ENCODE measurements at places on chromosomes 3 and 15. TPM values are rescaled to one million over a fixed set of nuclear protein-coding genes. Genes with fewer than 3 reads are reported as not detected.

The JMJD7 gene
- 24.2 TPM for total RNA-seq

The MESP1 gene
- not detected for total RNA-seq

The ZIC1 gene
- total RNA-seq: not detected

The ADAMTSL3 gene
- total RNA-seq: 3.4 TPM

The INSYN1 gene
- total RNA-seq: 0.99 TPM

The UPK1B gene
- total RNA-seq: 5.6 TPM

The TLR9 gene
- not detected for total RNA-seq

The CPNE9 gene
- 0.15 TPM for total RNA-seq

DNA sequence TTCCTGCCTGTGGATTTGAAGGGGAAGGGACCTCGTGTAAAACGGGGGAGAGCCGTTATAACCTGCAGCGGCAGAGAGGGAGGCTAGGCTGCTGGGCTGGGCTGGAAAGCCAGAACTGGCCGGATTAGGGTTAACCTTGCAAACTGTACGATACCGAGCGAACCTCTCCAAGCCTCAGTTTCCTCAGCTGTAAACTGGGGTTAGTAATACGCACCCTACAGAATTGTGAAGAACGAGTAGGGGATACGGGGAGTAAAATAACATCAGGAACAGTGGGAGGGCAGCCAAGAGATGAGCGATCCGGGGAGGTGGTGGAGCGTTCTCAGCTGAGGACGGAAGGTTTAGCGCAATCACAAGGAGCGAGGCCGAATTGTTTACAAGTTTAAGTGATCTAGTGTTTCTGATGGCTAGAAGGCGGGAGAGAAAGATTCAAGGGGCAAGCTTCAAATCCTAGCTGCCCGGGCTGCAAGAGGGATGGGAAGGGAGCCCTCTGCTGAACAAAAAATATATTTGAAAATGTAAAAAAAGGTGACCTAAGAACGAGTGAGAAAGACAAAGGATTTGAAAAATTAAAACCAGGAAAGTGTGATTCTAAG lies 768 bp upstream of the SEMA5B start:
- H3K4me3 ChIP-seq: peak overlapping the region; percentile 81
- peaks cover 25% of the 10 kb centered on the region for H3K4me1 ChIP-seq
- no peaks in the 10 kb centered on the region for H3K36me3 ChIP-seq
- no peaks in the 10 kb centered on the region for H3K27me3 ChIP-seq
- peak overlapping the region; percentile 6 for H3K27ac ChIP-seq

DNA sequence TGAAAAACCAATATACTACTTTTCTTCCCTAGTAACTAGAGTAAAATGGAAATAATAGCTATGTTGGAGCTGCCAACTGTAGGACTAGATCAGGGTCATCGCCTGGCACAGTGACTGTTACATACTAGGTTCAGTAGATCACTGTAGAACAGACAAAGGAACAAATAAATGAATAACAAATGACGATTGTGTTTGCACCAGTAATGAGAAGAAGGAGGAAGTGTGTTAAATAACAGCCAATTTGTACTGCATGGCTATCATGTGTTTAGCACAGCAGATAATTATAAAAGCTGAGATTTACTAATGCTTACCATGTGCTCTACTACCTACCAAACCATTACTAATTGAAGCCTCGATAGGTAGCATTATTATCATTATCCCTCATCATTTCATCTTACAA lies 85.3 kb upstream of the FXR1 start:
- no peak overlapping the region for H3K4me3 ChIP-seq
- DNase-seq: no peak
- H3K36me3 ChIP-seq: no peaks in the 10 kb centered on the region
- no peaks in the 10 kb centered on the region for H3K4me1 ChIP-seq
- no peaks in the 10 kb centered on the region for H3K27me3 ChIP-seq

DNA sequence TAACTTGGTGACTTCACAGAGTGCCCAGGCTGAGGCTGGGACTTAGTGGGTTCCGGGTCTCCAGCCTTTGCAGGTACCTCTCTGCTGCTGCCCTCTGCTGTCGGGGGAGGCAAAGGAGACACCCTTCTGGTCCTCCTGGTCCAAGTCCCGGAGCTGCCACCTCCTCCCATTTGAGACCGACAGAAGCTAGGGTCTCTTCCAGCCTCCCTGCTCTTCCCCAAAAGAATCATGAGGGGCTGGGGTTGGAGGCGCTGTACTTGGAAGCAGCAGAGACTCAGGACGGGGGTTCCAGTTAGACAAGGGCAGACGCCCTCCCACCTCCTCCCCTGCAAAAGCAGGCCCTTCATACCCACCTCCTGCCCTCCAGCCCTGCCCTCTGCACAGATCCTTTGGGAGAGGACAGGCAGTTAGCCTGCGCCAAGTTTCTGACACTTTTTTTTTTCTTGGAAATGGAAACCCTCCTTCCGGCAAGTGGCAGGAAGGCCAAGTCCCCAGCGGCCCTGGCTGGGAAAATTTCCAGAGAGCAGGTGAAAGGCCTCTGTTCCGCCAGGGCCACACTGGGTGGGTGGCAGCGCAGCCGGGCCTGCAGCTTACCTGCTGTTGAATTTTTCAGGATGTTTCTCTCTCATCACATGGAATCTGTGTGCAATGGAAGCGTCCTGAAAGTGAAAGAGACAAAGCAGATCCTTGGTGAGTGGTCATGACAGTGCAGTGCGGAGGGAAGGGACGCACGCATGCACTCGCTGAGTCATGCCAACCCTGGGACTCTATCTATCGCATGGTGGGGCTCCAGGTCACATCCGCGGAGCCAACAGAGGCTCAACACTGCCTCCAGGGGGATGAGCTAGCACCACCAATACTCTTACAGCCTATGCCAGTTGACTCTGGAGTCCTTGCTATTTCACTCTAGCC lies 119.9 kb downstream of the DGKG start:
- no peaks in the 10 kb centered on the region for H3K27me3 ChIP-seq
- H3K27ac ChIP-seq: no peak overlapping the region
- DNase-seq: peak; percentile 94
- H3K4me1 ChIP-seq: no peaks in the 10 kb centered on the region

DNA sequence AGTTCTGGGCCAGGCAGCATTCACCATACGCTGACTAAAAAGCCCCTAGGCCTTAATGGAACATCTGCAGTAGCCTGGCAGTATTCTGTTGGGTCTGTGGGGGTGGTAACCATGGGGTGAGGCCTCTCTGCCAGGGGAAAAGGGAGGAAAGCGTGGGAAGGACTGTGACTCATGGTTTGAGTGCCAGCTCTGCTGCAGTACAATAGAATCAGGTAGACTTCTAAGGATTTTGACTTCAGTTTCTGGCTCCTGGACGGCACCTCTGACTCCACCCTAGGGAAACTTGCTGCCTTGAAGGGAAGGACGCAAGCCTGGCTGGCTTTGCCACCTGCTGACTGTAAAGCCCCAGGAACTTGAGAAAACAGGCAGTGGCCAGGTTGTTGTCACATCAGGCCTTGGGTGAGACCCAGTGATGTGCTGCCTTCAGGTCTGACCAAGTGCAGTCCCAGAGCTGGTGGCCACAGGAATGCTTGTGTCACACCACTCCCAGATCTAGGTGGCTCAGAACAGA lies 148.6 kb downstream of the SUCNR1 start:
- no peaks in the 10 kb centered on the region for H3K4me1 ChIP-seq
- DNase-seq: peak; percentile 48
- H3K4me3 ChIP-seq: no peak overlapping the region
- H3K36me3 ChIP-seq: no peaks in the 10 kb centered on the region
- no peaks in the 10 kb centered on the region for H3K27me3 ChIP-seq
- H3K27ac ChIP-seq: no peak overlapping the region

GRCh38 chr15:62060896-62061280 lies 641 bp upstream of the VPS13C start:
- H3K27ac ChIP-seq: no peak overlapping the region
- peak overlapping the region; percentile 89 for H3K4me3 ChIP-seq
- H3K27me3 ChIP-seq: peaks cover 53% of the 10 kb centered on the region
- H3K36me3 ChIP-seq: no peaks in the 10 kb centered on the region
- H3K4me1 ChIP-seq: peaks cover 4% of the 10 kb centered on the region

DNA sequence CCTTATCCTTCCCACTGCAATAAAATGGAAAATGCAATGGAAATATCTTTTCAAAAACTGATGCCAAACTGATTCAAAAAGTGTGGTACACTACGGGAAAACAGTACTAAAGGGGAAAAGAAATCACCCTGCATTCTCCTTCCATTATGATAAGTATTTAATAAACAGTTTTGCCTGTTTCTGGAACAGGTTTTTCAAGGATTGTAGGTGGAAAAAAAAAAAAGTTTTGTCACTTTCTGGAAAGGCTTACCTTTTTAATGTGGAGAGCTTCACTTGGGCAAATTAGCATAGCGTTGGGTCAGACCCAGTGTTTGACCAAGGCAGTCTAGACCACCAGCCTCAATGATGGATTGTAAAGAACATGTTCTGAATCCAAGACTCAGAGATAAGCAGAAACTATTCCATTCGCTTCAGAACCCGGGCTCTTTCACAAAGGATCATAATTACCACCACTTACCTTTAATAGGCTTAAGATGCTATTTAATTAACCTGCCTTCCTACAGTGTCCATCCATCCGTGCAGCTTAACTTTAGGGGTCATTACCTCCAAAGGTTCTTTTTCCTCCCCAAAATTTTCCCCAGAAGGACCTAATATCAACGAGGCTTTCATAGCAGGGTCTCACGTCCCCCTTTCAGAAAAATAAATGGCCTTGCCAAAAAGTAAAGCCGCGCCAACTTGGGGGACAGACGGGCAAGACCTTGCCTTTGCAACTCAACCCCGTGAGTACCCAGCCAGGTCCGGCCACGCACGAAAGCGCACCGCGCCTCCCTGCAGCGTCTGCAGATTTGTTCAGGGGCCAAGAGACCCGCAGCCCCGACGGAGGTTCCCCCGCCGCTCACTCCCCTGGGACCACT lies 1.0 kb downstream of the DCBLD2 start:
- H3K4me3 ChIP-seq: peak overlapping the region; percentile 97
- peaks cover 4% of the 10 kb centered on the region for H3K4me1 ChIP-seq
- peaks cover 4% of the 10 kb centered on the region for H3K36me3 ChIP-seq
- no peaks in the 10 kb centered on the region for H3K27me3 ChIP-seq

DNA sequence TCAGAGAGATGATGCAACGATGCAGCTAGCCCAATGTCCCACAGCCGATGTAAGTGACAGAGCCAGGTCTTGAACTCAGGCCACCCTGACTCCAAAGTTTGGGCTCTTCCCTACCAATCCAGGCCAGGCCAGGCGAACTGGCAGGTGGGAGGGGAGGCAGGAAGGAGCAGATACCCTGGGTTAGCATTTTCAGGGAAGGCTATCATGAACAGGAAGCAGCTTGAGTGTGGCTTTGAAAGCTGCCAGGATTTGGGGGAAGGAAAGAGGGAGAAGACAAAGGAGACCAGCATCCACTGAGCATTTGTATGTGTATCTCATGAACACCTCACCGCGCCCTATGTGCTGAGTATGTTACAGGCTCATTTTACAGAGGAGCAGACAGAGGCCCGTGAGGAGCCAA lies 38.8 kb downstream of the LMCD1 start:
- H3K4me3 ChIP-seq: no peak overlapping the region
- peaks cover 11% of the 10 kb centered on the region for H3K4me1 ChIP-seq
- H3K27me3 ChIP-seq: no peaks in the 10 kb centered on the region
- no peak overlapping the region for H3K27ac ChIP-seq
- no peak for DNase-seq

- H3K27me3 ChIP-seq: peaks cover 11% of the 10 kb centered on the region
- peaks cover 10% of the 10 kb centered on the region for H3K36me3 ChIP-seq
- no peak within 1 kb of the TSS for H3K27ac ChIP-seq
- peak; percentile 85 for DNase-seq
- peak within 1 kb of the TSS; percentile 89 for H3K4me3 ChIP-seq
These were observed at the start of gene RGMA for GRCh38 chr15:93088981-93089726. RGMA (minus strand) TSS chr15:93089211; CDS start chr15:93088932, 279 bp downstream.

- H3K4me1 ChIP-seq: peaks cover 8% of the 10 kb centered on the region
- H3K36me3 ChIP-seq: no peaks in the 10 kb centered on the region
- no peak overlapping the region for H3K27ac ChIP-seq
- H3K27me3 ChIP-seq: no peaks in the 10 kb centered on the region
- no peak for DNase-seq
- no peak overlapping the region for H3K4me3 ChIP-seq
These were observed 69.3 kb downstream of the ARPP21 start for GRCh38 chr3:35708394-35709271.

DNA sequence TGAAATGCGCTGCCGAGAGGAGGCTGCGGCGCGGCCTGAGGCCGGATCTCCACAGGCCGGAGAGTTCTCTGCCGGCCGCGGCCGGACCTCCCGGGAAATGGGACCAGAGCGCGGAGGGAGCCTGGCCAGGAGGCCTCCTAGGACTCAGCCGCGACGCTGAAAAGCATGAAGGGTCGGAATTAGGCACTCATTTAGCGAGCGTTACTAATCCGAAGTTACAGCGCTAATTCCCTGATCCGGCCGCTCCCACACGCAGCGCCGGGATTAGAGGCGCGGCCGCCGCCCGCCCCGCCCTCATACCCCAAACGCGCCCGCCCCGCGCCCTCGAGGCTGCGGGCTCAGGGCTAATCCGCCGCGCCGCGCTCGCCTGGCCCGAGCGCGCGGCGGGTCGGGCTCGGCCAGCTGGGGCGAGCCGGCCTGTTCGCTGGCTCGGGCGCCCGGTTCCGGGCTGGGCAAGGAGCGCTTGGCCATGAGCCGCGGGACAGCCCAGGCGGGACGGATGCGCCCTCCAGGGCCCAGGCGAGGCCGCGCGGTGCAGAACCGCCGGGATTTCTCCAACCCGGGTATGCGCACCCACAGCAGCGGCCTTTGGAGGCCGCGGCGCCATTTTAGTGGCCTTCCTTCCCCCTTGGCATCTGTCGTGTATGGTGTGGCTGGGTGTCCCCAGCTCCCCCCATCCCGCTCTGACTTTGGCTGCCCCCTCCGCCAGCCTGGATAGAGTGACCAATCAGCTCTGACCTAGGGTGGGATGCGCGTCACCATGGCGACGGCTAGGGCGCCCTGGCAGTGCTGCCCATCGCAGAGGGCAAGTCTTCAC lies 36.8 kb upstream of the POLG start:
- H3K36me3 ChIP-seq: no peaks in the 10 kb centered on the region
- H3K27ac ChIP-seq: no peak overlapping the region
- peak; percentile 81 for DNase-seq
- H3K4me3 ChIP-seq: no peak overlapping the region
- H3K4me1 ChIP-seq: no peaks in the 10 kb centered on the region

DNA sequence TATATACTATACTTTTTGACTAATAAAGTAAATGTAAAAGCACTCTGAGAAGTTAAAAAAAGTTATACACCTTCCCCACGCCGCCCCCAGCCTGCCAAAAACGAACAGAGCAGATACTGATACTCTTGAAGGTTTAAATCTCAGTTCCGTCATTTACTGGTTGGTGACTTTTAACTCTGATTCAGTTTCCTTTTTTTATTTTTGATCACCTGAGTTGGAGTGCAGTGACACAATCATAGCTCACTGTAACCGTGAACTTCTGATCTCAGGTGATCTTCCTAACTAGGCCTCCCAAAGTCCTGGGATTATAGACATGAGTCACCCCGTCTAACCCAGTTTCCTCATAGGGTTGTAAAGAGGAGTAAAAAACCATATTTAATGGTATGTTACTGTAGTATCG lies 3.3 kb upstream of the TIPIN start:
- no peaks in the 10 kb centered on the region for H3K36me3 ChIP-seq
- H3K4me1 ChIP-seq: no peaks in the 10 kb centered on the region
- no peak for DNase-seq
- H3K27ac ChIP-seq: no peak overlapping the region

- no peak for DNase-seq
- no peak overlapping the region for H3K27ac ChIP-seq
- no peaks in the 10 kb centered on the region for H3K4me1 ChIP-seq
- H3K27me3 ChIP-seq: no peaks in the 10 kb centered on the region
- no peak overlapping the region for H3K4me3 ChIP-seq
These were observed 65.6 kb downstream of the MAP4 start for GRCh38 chr3:47950453-47951169.

Measured in endodermal cell (in vitro differentiated cells).